ENCODE measurements at places on chromosomes 16 and 17. TPM values are rescaled to one million over a fixed set of nuclear protein-coding genes. Genes with fewer than 3 reads are reported as not detected.

The WSCD1 gene
- 3.6 TPM for total RNA-seq

The KRT16 gene
- not detected for total RNA-seq

The SLC2A4 gene
- 1.1 TPM for total RNA-seq

The PDE6G gene
- 2.0 TPM for total RNA-seq

The CLDN9 gene
- 1.0 TPM for total RNA-seq

DNA sequence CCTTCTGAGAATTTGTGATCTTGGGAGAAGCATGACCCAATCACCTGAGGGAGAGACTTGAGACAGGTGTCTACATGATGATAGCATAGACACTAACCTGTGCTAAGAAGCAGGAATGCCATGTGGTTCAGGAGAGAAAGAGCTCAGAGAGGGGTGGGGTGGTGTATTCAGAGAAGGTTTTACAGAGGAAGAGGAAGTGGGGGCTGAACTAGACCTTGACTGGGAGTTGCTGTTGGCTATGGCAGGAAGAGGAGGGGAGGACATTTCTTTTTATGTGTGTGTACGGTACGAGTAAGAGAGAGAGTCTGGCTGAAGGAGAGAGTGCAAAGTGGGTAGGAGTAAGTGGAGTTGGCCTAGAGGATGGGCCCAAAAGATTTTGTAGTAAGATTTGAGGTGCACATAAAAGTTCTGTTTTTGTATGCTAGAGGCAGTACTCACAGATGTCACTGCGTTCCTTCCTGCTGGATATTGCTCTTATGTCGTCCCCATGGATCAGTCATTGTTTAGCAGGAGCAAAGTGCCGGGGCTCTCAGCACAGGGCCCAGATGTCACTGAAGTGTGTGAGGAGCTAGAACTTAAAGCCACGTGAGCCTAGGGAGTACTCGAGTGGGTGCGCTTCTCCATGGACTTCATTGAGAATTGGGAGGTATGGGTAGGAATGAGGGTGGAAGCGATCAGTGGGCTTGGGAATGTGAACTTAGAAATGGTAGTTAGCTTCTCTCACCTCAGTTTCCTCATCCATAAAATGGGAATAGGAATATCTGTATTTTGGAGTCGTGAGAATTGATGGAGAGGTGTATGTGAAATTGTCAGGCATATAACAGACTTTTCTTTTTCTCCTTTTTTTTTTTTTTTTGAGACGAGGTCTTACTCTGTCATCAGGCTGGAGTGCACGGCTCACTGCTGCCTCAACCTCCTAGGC lies 22.1 kb downstream of the SLC7A6 start:
- DNase-seq = no peak

GRCh38 chr17:9937241-9937761 lies 32.2 kb upstream of the RCVRN start:
- DNase-seq = peak; percentile 16

Data from lower lobe of right lung (tissue), 2 donors.